ENCODE measurements at places on chromosomes 1 and 21.

DNA sequence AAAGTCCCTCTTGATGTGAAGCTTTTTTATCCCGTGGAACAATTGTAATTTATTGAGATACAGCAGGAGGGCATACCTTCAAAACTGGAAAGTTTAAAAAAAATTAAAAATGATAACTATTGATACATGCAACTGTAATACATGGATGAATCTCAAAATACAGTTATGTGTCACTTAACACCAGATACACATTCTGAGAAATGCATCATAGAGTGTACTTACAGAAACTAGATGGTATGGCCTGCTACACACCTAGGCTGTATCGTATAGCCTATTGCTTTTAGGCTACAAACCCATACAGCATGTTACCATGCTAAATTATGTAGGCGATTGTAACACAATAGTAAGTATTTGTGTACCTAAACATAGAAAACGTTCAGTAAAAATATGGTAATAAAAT lies 7.1 kb upstream of the AKNAD1 start:
- ATAC-seq = no peak

GRCh38 chr1:193406901-193407300 lies 220.5 kb upstream of the B3GALT2 start:
- ATAC-seq = no peak

DNA sequence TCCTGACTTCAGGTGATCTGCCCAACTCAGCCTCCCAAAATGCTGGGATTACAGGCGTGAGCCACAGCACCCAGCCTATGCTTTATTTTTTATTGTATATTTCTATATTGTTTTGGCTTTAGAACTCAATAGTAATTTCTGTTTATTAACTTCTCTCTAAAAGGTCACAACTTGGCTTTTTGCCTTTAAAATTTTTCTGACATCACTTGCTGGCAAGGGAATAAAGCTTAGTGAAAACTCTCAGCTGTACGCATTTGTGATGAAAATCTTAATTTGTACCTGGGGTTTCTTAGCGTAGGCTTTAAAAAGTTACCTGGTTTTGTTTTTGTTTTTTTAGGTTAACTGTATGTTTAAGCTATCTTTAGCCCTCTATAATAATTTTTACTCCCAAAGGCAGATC lies 36.2 kb downstream of the B3GALNT2 start:
- no peak for ATAC-seq

- no peak for ATAC-seq
Measured at GRCh38 chr1:183075861-183076260, 52.6 kb downstream of the LAMC1 start.

GRCh38 chr1:162283657-162284056 lies 93.0 kb downstream of the SPATA46 start:
- ATAC-seq = no peak

DNA sequence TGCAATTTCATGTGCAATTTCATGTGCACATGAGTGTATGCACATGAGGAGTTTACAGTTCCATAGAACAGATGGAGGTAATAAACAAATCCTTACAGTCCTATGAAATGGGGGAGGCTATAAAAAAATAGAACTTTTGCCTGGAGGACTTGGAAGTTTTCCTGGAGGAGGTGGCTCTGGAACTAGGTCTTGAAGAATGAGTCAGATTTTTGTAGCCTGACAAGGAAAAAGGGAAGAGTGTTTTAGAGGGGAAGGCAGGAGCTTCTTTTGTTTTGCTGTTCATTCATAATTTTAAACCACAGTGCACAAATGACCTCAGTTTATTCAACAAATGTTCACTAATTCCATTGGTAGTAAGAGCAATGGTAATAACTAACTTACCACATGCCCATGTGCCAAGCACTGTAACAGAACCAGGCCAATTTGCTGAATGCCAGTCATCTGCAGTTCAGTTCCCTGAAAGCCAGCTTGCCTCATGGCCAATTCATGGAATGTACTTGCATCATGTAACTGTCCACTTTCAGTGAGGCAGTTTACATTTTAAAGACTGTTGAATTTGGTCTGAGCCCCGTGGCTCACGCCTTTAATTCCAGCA lies 2.7 kb downstream of the DIO1 start:
- ATAC-seq = peak; percentile 80

DNA sequence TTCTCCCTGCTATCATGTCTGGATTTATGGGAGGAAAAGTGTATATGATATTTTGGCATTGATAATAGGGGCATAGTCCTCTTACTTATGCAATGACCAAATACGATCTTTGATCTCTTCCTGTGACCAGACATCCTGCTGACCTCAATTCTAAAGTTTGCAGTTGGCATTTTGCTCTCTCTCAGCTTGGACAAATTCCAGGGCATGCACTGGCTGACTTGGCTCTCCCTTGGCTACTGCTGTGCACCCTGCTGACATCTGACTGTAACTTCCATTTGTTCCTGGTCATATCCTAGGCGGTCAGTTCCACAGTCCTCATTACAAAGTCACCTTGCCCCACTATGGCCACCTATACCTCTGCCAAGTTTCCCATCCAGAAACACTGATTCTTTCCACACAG lies 380.7 kb upstream of the NR5A2 start:
- ATAC-seq = no peak

- ATAC-seq = no peak
Measured at GRCh38 chr1:7570311-7570710, 200.8 kb upstream of the VAMP3 start.

DNA sequence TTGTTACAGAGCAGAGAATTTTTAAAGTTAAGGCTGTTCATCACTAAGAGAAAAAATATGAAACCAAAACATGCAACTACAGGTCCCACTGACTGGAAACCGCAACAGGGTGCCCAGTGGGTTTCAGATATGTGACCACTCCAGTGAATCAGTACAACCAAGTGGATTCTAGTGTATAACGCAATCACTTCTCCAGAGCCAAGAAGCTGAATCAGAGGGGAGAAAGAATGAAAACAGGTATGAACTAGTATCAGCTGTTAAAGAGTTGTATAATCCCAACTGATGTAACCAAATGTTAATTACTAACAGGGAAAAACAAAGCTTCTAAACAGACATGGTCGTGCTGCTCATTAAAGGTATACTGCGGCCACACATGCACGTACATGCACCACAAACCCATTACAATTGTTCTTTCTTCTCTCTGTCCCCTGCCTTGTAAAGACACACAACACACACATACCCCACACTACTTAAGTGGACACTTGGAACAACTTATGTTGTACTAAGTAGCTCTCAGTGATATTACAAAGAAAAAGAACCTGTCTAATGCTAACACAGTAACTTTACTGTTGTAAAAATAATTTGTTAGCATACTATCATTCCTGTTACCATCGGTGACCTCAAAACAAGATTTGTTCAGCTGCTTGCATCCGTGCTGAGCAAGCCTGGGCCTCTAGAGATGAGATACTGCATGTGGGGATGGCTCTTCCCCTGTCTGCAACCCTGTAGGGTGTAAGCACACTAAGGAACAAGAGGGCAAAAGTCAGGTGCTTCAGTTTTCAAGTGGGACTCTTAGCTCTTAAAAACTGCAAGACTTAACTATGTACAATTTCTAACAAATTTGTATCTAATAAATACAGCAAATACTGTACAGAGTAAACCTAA lies 74.2 kb downstream of the PTPN14 start:
- ATAC-seq = no peak

DNA sequence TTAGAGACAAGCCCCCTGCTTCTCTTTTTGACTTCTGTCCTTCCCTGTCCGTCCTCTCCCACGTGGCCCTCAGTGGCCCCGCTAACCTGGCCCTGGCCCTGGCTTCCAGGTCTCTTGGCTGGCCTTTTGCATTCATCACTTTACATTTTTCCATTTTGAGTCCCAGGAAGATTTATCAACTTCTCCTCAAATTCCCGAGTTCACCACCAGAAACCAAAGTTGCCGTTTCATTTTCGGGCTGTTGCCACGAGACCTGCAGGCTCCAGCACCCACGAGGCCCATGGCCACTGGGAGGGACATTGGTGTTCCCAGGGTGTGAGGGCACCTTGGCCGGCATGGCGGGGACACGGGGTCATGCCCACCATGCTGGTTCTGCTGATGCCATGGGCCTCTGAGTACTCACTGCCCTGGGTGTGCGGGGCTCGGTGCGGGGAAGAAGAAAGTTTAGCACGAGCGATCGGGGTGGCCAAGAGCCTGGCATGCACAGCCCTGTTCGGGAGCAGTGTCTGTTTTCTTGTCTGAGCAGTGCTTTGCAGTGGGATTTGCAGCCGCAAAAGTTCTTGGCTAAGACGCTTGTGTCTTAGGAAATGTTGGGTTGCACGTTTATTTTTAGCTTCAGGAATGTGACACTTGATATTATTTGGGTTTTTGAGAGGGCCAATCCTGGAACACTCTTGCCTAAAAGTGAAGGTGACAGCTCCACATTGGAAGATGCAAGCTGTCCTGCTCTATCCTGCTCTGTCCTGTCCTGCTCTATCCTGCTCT lies 40.4 kb upstream of the ADARB1 start:
- ATAC-seq = peak; percentile 81

- no peak for ATAC-seq
Measured at GRCh38 chr1:26016258-26016952, 5.2 kb upstream of the EXTL1 start.

GRCh38 chr1:29649189-29650040 lies 413.1 kb downstream of the PTPRU start:
- no peak for ATAC-seq

- no peak for ATAC-seq
Measured at GRCh38 chr21:38272215-38272614, 15.4 kb downstream of the KCNJ15 start.

- no peak for ATAC-seq
Measured at GRCh38 chr1:185062710-185063370, 17.5 kb downstream of the RNF2 start.

DNA sequence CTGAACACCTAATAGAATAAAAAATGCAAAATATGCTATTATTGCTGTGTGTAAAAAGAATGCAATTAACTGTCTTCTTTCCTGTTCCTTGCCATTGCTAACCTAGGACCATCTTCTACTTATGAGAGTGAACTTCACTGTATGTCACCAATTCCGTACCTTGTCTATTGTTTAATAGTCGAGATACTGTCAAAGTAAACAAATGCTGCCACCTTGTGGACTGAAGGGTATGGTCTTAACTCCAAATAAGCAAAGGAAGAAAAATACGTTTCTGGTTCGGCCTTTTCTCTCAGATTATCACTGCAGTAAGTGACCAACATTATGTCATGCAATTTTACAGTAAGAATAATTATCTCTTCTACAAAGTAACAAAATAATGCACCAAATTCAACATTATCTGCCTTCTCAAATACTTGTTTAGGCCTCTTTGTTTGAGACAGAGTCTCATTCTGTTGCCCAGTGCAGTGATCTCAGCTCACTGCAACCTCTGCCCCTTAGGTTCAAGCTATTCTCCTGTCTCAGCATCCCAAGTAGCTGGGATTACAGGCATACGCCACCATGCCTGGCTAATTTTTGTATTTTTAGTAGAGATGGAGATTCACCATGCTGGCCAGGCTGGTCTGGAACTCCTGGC lies 133.4 kb downstream of the COP1 start:
- ATAC-seq = no peak

GRCh38 chr1:223820515-223820858 lies 25.3 kb downstream of the TP53BP2 start:
- no peak for ATAC-seq

DNA sequence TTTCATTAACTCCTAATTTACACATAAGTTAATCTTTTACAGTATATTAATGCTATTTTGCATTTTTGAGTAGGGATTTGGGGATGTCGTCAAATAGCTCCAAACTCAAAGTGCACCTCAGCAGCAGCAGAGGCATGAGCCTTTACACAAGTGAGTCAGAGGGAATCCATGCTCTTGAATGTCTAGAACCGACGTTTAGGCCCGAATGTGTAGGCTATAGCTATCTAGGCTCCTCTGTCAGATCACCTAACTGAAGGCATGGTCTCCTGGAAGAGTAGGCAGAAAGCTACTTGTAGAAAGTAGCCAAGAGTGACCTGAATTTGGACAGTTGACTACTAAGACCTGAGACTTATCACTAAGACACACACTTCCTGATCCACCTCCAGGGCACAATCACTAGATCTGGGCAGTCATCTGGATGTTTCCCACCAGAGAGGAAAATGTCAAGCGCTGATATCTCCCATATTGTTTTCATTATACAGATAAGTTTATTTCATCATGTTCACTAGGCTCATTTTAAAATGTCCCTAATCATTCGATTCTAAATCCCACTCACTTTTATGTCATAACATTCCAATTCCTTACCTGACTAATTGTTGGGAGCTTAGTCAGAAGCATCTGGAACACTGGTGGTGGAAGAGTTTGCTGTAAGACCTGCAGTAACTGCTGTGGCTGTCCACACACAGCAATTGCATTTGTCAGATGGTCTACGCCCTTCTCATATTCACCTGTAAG lies 15.3 kb downstream of the TOMM20 start:
- ATAC-seq = no peak

- no peak for ATAC-seq
Measured at GRCh38 chr1:116949213-116949985, 39.7 kb downstream of the PTGFRN start.

DNA sequence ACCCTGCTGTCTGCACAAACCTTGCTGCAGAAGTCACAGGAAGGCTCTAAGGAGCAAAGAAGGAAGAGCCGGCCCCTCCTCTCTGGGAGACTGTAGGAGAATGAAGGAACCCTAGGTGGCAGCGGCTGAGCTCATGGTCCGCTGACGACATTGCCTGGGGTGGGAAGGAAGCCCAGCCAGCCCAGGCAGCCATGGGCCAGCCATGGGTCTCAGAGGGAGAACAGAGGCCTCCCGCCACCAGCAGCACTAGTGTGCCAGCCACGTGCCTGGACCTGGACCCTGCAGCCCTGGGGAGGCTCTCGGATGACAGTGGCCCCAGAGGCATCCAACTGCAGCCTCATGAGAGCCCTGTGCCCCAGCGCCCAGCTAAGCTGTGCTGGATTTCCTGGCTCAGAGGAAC lies 49.2 kb upstream of the POFUT2 start:
- peak; percentile 23 for ATAC-seq
